ENCODE measurements at places on chromosomes 13 and 19.
A peak's percentile ranks its signal among the peaks of the same experiment; 100 is the strongest.

- peak; percentile 60 for DNase-seq
Measured at GRCh38 chr19:18291590-18292461, 10.4 kb upstream of the JUND start.

DNA sequence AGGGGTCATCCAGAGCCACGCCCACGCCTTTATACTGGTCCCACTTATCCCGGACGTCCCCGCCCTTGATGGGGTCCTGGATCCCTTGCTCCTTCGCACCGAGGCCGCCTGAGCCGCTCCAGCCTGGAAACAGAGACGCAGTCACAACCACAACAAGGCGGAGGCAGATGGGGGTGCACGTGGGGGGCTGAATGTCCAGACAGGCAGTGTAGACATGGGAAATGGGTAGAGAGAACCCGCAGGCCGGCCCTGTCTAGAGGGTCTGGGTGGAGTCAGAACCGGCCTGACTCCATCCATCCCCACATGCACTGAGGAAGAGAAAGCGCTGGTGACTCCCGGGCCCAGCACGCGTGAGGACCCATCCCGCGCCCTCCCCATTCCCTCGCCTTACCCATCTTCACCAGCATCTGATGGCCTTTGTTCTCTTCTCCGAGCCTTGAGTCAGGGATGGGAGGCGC, 23.0 kb downstream of the CHERP start:
- no peak for DNase-seq

DNA sequence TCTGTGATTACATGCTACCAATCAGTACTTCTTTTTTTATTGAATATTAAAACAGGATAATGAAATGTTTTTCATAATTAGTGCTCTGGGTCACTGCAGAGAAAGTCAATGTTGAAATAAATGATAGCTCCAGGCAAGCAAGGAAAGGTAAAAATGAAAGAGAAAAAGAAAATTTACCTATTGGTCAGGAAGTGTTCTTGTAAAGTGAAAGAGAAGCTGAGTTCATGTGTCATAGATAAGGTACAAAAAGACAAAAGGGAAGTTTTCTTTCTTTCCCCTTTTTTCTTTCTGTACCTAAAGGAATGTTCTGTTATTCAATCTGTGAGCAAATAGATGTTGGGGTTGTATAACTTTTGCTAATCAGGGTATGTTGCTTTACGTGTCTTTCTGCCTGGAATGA, 197.0 kb downstream of the PCDH9 start:
- no peak for DNase-seq

GRCh38 chr13:73061876-73062275, 3.1 kb downstream of the KLF5 start:
- DNase-seq: no peak

GRCh38 chr13:31786011-31786410, 46.7 kb downstream of the RXFP2 start:
- DNase-seq: no peak

DNA sequence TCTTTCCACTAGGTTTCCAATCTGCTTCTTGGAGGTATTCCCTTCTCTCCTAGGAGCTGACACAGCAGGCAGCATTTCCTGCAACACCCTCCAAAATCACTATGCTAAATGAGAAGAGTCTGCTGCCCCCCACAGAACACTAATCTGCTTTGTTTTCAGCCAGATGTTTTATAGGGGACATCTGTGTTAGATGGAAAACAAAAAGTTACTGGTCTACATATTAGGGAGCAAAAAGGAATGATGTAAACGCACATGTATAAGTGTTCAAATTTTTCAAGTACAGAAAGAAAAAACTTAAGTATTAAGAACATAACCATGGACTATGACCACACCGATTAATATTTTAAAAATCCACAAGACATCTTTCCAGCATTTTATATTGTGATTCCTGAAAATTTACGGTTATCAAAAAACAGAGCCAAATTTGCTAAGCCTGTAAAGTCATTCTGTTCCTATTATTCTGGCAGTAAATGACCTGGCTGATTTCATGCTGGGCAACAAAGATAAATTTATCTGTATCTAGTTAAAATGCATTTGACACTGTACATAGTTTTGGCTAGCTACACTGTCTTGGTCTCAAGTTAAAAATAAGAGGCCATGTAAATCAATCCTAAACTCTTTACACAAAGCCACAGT, 63.3 kb downstream of the DCLK1 start:
- no peak for DNase-seq
